ENCODE measurements at places on chromosomes 2 and 18. TPM values are rescaled to one million over a fixed set of nuclear protein-coding genes. Genes with fewer than 3 reads are reported as not detected.

MDH1 gene
- 265 TPM for total RNA-seq

- H3K27ac ChIP-seq: no peak overlapping the region
- H3K4me1 ChIP-seq: peaks cover 2% of the 10 kb centered on the region
- no peaks in the 10 kb centered on the region for H3K27me3 ChIP-seq
Observed at GRCh38 chr2:19982268-19982667, 7.6 kb downstream of the WDR35 start.

DNA sequence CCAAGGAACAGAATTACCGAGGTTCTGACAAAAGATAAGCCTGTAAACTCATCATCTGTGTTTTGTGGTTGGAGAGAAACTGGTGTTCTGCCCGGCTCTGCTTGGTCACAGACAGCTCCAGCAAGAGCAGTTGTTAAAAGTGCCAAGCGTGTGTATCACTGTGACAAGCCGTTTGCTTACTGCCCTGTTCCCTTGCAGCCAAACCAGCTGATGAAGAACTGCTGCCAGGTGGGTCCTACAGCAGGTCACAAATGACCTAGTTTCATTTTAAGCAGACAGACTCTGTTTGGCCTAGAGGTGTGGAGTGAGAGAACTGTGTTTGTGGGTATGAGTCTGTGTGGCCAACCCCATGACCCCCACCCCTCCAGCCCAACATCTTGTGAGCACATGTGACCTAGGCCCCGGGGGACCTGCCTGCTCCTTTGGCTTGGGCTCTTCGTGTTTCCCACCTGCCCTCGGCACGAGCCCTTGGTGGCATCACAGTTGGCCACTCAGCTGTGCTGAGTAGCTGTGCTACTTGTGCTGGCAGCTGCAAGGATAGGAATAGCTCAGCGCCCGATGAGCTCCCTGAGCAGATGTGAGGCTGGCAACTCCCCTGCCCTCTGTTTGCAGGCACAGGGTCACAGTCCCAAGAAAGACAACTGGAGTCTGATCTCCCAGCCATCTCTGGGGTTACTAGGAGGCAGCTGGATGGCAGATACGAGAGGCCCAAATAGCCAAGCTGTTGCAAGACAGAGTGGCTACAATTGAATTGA is 9.7 kb downstream of the OXER1 start:
- no peak overlapping the region for H3K27ac ChIP-seq
- no peak for DNase-seq
- H3K4me3 ChIP-seq: no peak overlapping the region
- no peaks in the 10 kb centered on the region for H3K27me3 ChIP-seq
- H3K36me3 ChIP-seq: peaks cover 4% of the 10 kb centered on the region
- H3K4me1 ChIP-seq: peaks cover 18% of the 10 kb centered on the region

DNA sequence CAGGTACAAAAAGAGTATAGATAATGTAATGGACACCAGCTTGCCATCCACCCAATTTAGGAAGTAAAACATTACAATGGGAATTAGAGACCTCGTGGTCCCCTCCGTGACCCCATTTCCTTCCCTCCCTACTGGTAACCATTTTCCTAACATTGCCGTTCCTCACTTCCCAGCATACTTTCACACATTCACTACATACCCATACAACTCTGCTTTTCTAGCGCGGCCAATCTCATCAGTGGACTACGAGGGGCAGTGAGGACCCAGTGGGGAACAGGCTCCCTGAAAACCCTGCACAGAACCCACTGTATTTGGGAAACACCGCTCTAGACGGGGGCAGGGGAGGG is 1.1 kb downstream of the ENOSF1 start:
- no peak for DNase-seq
- H3K4me3 ChIP-seq: peak overlapping the region; percentile 94
- no peaks in the 10 kb centered on the region for H3K27me3 ChIP-seq
- H3K4me1 ChIP-seq: peaks cover 54% of the 10 kb centered on the region
- H3K36me3 ChIP-seq: peaks cover 40% of the 10 kb centered on the region

GRCh38 chr18:75437979-75438378 is 10.5 kb upstream of the SMIM21 start:
- H3K27ac ChIP-seq: no peak overlapping the region
- H3K27me3 ChIP-seq: peaks cover 19% of the 10 kb centered on the region
- DNase-seq: no peak
- H3K4me1 ChIP-seq: no peaks in the 10 kb centered on the region

LRRC30 gene
- not detected for total RNA-seq

- peak overlapping the region; percentile 75 for H3K4me3 ChIP-seq
- H3K27ac ChIP-seq: peak overlapping the region; percentile 98
- DNase-seq: peak; percentile 84
- peaks cover 20% of the 10 kb centered on the region for H3K36me3 ChIP-seq
- no peaks in the 10 kb centered on the region for H3K27me3 ChIP-seq
Observed at GRCh38 chr2:11753886-11754699, 7.7 kb downstream of the LPIN1 start.

PID1 gene
- total RNA-seq: not detected

GRCh38 chr2:96534141-96534540 is 2.4 kb upstream of the ARID5A start:
- peaks cover 21% of the 10 kb centered on the region for H3K36me3 ChIP-seq
- no peak overlapping the region for H3K4me3 ChIP-seq
- no peak for DNase-seq

CYTIP gene
- total RNA-seq: 470 TPM

ESPNL gene
- 0.16 TPM for total RNA-seq

GRCh38 chr2:192725991-192726390 is 531.3 kb upstream of the TMEFF2 start:
- H3K27ac ChIP-seq: no peak overlapping the region
- DNase-seq: no peak
- no peaks in the 10 kb centered on the region for H3K36me3 ChIP-seq
- H3K4me3 ChIP-seq: no peak overlapping the region
- H3K4me1 ChIP-seq: no peaks in the 10 kb centered on the region

M1AP gene
- 0.33 TPM for total RNA-seq

DNA sequence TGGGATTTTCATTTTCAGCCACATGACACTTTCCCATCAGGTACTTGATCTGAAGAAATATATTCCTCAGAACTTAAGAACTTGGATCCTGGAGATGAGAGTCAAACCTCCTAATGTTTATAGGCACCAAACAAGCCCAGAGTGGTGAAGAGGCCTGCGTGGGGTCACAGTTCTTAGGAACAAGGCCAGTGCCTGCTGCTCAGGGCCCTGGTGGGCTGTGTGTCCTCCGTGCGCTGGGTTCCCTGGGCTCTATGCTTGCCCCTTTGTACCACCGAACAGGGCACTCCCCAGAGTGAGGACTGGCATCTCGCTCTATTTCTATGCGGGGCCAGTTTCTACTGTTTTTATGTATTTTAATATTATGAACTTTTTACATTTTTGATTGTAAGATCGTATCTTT is 76.0 kb upstream of the RBM44 start:
- H3K4me1 ChIP-seq: peaks cover 55% of the 10 kb centered on the region
- H3K36me3 ChIP-seq: peaks cover 36% of the 10 kb centered on the region
- no peak for DNase-seq
- H3K27ac ChIP-seq: no peak overlapping the region
- no peak overlapping the region for H3K4me3 ChIP-seq

DNA sequence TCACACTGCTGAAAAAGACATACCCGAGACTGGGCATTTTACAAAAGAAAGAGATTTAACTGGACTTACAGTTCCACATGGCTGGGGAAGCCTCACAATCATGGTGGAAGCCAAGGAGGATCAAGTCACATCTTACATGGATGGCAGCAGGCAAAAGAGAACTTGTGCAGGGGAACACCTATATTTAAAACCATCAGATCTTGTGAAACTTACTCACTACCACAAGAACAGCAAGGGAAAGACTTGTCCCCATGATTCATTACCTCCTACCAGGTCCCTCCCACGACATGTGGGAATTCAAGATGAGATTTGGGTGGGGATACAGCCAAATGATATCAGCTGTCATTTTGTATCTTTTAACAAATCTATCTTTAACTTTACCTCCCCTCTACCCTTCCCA is 251.1 kb upstream of the RASGRP3 start:
- H3K36me3 ChIP-seq: no peaks in the 10 kb centered on the region
- peaks cover 11% of the 10 kb centered on the region for H3K27me3 ChIP-seq
- no peak overlapping the region for H3K27ac ChIP-seq
- no peak overlapping the region for H3K4me3 ChIP-seq
- DNase-seq: no peak

GRB14 gene
- total RNA-seq: not detected

- peak overlapping the region; percentile 99 for H3K27ac ChIP-seq
- peaks cover 4% of the 10 kb centered on the region for H3K36me3 ChIP-seq
- H3K4me1 ChIP-seq: peaks cover 89% of the 10 kb centered on the region
- H3K4me3 ChIP-seq: peak overlapping the region; percentile 28
- H3K27me3 ChIP-seq: no peaks in the 10 kb centered on the region
Observed at GRCh38 chr2:98460573-98461497, 16.2 kb downstream of the INPP4A start.

GRCh38 chr18:71849407-71849806 is 694.7 kb downstream of the CBLN2 start:
- H3K36me3 ChIP-seq: no peaks in the 10 kb centered on the region
- H3K27me3 ChIP-seq: no peaks in the 10 kb centered on the region
- no peak overlapping the region for H3K27ac ChIP-seq
- H3K4me3 ChIP-seq: no peak overlapping the region

DRC1 gene
- not detected for total RNA-seq

Measured in activated CD4-positive, alpha-beta T cell treated with anti-CD3 and anti-CD28 coated beads for 36 hours (primary cell).